ENCODE measurements at places on chromosomes 16 and 17. TPM values are rescaled to one million over a fixed set of nuclear protein-coding genes. Genes with fewer than 3 reads are reported as not detected.

MGAT5B gene
- 11.5 TPM for total RNA-seq

CD300LB gene
- not detected for total RNA-seq

MT1E gene
- total RNA-seq = 92.7 TPM

ACSM2A gene
- total RNA-seq = not detected

ADAM11 gene
- total RNA-seq = 4.1 TPM

TBC1D3L gene
- 20.5 TPM for total RNA-seq

ZMYND15 gene
- total RNA-seq = 0.63 TPM

DNA sequence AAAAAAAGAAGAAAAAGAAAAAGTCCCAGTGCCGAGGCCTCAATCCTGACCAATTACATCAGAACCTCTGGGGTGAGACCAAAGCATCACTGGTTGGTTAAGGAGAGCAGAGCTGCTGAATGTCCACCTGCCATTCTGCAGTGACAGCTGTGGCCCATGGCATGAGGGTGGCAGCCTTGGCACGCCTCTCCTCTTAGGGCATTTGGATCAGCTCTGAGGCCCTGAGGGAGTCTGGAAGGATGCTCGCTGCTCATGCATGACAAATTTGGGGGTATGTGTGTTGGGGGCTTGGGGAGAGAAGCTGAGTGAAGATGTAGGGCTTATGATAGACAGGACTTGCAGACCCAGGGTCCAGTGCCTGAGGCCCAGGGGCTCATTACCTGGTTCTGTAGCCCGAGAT, 26.3 kb downstream of the MYLK3 start:
- DNase-seq = no peak

GRCh38 chr16:68992521-68992920, 112.9 kb upstream of the HAS3 start:
- no peak for DNase-seq

DNA sequence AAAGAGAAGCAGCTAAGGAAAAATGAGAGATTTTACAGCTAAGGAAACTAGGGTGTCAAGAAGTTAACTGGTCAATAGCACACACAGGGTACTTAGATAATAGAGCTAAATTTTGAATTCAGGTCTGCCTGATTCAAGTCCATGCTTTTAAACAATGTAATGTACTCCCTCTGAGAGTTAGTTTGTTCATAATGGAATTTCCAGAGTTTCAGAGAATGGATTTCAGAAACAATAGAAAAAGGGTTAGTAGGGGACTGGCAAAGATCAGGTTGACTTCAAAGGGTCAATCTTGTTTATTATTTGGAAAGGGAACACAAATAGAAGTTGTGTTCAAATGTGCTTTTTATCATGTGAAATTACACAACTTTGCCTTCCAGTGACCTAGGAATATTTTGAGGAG, 17.9 kb downstream of the NSRP1 start:
- DNase-seq = no peak

DNA sequence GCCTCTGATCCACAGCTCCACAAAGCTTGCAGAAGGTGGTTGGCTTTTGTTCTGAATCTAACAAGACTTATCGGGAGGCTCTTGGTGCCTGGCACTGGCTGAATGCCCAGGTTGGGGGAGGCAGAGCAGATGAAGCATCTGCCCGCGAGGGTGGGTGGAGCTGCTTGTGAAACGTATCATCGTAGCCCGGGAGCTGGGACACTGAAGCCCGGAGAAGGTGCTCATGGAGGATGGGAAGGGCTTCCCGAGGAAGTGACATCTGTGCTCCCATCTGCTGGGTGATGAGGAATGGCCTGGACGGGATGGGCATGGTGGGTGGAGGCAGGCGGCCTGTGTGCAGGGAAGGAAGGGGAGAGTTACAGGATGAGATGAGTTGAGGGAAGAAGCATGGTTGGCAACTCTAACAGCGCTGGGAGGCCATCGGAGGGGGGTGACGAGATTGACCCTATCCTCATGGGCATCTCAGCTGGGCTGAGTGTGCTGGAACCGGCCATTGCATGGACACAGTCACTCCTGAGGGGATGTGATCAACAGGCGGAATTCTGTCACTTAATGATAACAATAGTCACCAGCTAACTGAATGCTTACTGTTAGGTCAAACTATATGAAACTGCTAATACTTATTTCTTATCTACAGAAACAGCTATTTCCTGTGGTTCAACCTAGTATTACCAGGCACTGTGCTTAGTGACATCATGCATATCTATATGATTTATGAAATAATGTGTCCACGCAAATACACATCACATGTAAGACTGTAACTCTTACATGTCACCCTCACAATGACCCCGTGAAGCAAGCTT, 102.7 kb downstream of the ABCC6 start:
- DNase-seq = no peak

GRCh38 chr17:33493566-33493965, 200.5 kb upstream of the ASIC2 start:
- no peak for DNase-seq

DNA sequence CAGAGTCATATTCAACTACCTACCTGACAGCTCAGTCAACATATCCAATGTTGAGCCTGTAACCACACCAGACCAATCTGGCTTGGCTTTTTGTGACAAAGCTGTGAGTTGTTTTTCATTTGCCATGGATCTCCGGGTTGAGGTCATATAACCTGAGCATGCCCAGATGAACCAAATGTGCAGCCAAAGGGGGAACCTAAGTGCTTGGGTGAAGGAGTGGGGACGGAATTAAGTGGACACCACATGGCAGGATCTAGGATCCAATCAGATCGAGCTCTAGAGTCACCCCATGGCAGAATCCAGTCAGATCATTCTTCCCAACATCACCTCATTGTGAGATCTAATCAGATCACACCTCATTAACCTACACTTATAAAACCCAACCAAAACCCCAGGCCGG, 258.6 kb downstream of the PHKB start:
- no peak for DNase-seq

- DNase-seq = no peak
These were observed 5.4 kb downstream of the TNP2 start for GRCh38 chr16:11263737-11264136.

- no peak for DNase-seq
These were observed 66.9 kb downstream of the METRNL start for GRCh38 chr17:83146347-83146746.

DNA sequence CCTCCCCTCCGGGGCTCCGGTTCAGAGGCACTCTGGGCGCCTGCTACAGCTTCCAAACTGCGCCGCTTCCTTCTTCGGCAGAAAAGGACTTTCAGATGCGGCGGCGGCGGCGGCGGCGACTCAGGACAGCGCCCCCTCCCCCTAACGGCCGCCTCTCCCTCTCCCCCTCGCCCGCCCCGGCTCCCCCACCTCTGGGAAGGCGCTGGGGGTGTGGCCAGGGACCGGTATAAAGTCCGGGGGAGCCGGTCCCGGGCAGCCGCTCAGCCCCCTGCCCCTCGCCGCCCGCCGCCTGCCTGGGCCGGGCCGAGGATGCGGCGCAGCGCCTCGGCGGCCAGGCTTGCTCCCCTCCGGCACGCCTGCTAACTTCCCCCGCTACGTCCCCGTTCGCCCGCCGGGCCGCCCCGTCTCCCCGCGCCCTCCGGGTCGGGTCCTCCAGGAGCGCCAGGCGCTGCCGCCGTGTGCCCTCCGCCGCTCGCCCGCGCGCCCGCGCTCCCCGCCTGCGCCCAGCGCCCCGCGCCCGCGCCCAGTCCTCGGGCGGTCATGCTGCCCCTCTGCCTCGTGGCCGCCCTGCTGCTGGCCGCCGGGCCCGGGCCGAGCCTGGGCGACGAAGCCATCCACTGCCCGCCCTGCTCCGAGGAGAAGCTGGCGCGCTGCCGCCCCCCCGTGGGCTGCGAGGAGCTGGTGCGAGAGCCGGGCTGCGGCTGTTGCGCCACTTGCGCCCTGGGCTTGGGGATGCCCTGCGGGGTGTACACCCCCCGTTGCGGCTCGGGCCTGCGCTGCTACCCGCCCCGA, at the start of gene IGFBP4:
TSS of gene IGFBP4 (plus strand) at position 255 of the 792 bp plus-strand sequence. CDS start at position 541, 286 bp downstream.
- peak; percentile 88 for DNase-seq

DNA sequence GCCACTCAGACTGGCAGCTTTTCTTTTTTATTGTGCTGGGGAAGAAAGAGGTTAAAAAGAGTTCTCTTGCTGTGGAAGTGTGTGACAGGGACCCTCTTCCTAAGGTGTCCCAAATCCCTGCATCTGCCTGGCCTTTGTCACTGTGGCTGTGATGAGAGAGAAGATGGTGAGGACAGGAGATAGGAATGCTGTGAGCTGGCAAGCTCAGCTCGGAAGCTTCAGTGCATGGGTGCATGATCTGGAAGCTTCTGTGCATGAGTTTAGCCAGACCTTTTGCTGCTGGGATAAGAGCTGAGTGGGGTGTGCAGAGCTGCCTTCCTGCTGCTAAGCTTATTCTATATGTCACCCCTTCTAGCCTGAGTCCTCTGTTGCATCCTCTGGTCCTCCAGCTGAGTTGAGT, 103.3 kb upstream of the CACNG3 start:
- no peak for DNase-seq

- no peak for DNase-seq
These were observed 3.8 kb downstream of the LGALS9 start for GRCh38 chr17:27634776-27635175.

DNA sequence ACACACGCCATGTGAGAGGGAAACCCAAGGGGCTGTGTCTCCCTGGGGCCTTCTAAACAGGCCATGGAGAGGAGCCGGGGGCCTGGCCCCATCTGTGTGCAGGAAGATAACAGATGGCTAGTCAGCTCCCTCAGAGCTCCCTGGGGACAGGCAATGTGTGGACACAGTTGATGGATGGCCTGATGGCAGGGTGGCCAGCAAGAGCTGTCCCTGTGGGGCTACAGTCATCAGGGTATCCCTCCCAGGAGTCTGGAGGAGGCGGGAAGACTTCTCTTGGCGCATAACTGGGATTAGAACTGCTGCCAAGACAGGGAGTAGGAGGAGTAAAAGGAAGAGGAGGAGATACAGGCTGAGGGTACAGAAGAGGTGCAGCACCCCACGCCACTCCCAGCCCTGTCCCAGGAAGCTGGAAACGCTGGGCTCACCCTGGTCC, 17.3 kb downstream of the MYO18A start:
- no peak for DNase-seq

- DNase-seq = no peak
These were observed 189.9 kb downstream of the FTO start for GRCh38 chr16:53893731-53894435.

GRCh38 chr16:78655331-78656113, 556.1 kb downstream of the WWOX start:
- no peak for DNase-seq

DNA sequence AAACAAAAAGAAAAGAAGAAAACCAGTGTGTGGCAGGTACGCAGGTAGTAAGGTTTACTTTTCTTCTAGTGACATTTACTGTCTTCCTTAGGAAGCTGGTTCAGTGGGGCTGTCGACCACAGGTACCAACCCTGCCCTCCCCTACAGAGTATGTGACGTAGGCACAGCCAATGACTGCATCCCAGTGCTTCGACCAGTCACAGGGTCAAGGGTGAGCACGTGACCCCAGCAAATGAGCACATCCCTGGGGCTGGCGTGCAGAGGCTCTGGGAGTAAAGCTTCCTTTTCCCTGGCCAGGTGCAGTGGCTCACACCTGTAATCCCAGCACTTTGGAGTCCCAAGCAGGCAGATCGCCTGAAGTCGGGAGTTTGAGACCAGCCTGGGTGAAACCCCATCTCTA, 38.9 kb upstream of the PLCG2 start:
- DNase-seq = peak; percentile 46

DNA sequence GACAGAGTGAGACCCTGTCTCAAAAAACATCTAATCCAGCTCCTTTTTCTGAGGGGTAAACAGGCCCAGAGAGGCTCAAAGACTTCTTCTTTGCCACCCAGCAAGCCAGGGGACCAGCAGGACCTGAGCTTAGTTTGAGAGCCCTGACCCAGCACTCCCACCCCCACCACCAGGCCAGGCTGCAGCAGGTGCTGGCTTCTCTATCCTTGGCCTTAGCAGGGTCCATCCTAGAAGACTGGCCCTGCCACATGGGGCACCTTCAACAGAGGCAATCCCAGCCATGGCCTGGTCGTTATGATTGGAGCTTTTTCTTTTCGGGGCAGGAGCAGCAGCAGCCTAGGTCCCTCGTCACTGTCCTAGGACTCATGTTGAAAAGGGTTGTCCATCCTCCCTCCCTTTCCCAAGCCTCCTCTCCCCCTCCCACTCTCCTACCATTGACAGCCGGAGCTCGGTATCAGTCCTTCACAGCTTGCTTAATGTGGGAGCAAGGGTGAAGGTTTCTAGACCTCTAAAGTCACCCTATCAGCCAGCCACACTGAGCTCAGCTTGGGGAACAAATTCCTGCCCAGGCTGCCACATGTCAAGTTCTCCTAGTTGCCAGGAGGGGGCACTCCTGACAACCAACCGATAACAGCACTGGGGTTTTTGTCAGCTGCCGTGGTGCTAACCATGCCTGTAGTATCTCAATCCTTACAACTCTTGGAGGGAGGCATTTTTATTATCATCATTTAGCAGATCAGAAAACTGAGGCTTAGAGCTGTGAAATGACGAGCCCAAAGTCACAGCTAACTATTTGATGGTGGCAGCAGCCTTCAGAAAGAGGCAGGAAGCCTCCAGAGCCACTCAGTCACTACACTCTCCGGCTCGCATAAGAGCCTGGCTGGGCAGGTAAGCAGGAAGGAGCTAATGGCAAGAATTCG, 11.2 kb downstream of the MRPL27 start:
- DNase-seq = peak; percentile 61

- no peak for DNase-seq
These were observed 5.7 kb upstream of the RAB40B start for GRCh38 chr17:82703935-82704865.

DNA sequence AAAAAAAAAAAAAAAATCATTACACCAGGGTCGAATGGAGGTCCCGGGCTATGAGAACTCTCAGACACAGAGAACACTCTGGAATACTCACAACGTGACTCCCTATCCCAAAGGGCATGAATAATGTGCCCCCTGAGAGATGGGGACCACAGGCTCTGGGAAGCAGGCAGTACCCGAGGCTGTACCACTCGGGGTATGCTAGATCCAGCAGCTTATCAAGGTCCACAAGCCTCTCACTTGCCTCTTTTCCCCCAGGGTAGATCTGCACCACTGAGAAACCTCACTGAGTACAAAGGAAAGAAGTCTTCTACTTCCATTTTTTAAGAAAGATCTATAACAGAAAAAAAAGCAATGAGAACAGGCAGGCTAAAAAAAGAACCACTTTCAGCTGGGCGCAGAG, 40.5 kb downstream of the WDR59 start:
- DNase-seq = no peak

- DNase-seq = peak; percentile 83
These were observed 38.5 kb upstream of the NKD1 start for GRCh38 chr16:50509521-50510341.

GRCh38 chr16:10828851-10829366, 10.3 kb upstream of the TVP23A start:
- no peak for DNase-seq

- no peak for DNase-seq
These were observed 126.0 kb upstream of the ERCC4 start for GRCh38 chr16:13793841-13794409.

DNA sequence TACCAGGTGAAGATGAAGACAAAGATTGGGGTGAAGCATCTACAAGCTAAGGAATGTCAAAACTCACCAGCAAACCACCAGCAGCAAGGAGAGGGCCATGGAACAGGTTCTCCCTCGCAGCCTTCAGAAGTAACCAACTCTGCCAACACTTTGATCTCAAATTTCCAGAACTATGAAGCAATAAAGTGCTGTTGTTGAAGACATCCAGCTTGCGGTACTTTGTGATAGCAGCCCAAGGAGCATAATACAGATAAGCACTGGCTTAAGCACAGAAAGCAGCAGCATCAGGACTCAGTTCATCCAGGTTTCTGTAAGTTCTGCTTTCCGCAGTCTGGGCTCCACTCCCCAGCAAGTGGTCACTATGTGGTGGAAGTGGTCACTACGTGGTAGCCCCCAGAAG, 16.0 kb upstream of the CDRT4 start:
- DNase-seq = no peak

Data from WTC11 (cell line).